ENCODE measurements at places on chromosomes 7 and 10. TPM values are rescaled to one million over a fixed set of nuclear protein-coding genes. Genes with fewer than 3 reads are reported as not detected.

DNA sequence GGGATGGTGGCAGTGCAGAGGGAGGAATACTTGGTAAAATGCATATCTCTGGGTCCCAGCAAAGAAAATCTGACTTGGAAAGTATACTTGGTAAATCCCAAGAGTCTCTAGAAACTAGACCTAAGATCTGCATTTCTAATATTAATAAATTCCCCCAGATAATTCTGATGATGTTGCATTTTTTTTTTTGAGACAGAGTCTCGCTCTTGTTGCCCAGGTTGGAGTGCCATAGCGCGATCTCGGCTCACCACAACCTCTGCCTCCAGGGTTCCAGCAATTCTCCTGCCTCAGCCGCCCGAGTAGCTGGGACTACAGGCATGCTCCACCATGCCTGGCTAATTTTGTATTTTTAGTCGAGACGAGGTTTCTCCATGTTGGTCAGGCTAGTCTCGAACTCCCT is 97.9 kb upstream of the ANK3 start:
- no peaks in the 10 kb centered on the region for H3K27me3 ChIP-seq
- H3K36me3 ChIP-seq = peaks cover 8% of the 10 kb centered on the region
- H3K4me1 ChIP-seq = peaks cover 5% of the 10 kb centered on the region
- no peak overlapping the region for H3K4me3 ChIP-seq

- no peak overlapping the region for H3K27ac ChIP-seq
- H3K27me3 ChIP-seq = peaks cover 3% of the 10 kb centered on the region
- no peak overlapping the region for H3K4me3 ChIP-seq
- H3K4me1 ChIP-seq = peaks cover 32% of the 10 kb centered on the region
- H3K36me3 ChIP-seq = no peaks in the 10 kb centered on the region
These were observed 34.7 kb downstream of the KCNH2 start for GRCh38 chr7:150943453-150943814.

GRCh38 chr7:7136466-7137381 is 45.6 kb upstream of the C1GALT1 start:
- H3K4me1 ChIP-seq = peaks cover 11% of the 10 kb centered on the region
- DNase-seq = no peak
- no peak overlapping the region for H3K4me3 ChIP-seq
- H3K36me3 ChIP-seq = no peaks in the 10 kb centered on the region

- DNase-seq = no peak
- H3K27ac ChIP-seq = no peak overlapping the region
- no peak overlapping the region for H3K4me3 ChIP-seq
- no peaks in the 10 kb centered on the region for H3K4me1 ChIP-seq
- peaks cover 2% of the 10 kb centered on the region for H3K27me3 ChIP-seq
- H3K36me3 ChIP-seq = no peaks in the 10 kb centered on the region
These were observed 6.2 kb downstream of the FAM180A start for GRCh38 chr7:135742371-135742770.

DNA sequence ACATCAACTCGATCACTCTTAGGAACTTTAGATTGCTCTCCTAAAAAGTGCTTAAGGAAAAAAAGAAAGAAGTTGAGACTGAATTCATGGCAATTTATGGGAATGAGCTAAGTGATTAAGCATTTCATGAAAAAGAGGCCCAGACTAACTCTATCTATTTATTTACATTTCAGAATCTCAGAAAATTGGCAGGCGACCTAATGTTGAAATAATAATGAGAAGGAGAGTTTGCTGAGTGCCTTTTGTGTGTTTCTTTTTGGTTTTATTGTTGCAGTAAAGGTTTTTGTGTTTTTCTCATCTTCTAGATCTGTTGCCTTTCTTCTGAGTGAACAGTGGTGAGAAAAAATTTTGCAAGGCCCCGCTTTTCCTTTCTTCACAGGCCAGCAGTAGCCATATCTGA is 3.8 kb downstream of the GRK5 start:
- H3K27ac ChIP-seq = peak overlapping the region; percentile 94
- H3K4me3 ChIP-seq = peak overlapping the region; percentile 69
- DNase-seq = no peak

The RAMP3 gene
- total RNA-seq = not detected

The FAM237B gene
- total RNA-seq = not detected

The CHAT gene
- not detected for total RNA-seq
